CD4-positive, alpha-beta T cell treated with Interleukin-6 for 4 hours (primary cell): ENCODE measurements at places on chromosomes 7 and 10.

DNA sequence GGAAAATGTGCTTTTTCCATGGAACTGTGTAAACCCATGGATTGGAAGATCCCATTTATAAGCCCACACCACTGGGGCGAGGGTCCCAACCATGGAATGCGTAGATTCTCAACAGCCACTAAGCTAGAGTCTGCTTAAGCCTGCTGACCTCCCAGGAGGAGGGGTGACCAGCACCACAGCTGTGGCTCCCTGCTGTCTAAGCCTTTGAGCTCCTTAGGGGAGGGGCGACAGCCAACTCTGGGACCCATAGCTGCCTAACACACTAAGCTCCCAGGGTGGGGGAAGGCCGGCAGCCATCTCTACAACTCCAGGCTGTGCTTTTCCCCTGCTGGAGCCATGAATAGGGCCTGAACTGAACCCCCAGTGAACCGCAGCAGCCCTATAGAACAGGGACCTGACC lies 249.8 kb upstream of the HPS1 start:
- no peak for DNase-seq

GRCh38 chr10:120987359-120987758 lies 136.2 kb downstream of the WDR11 start:
- DNase-seq, result no peak

GRCh38 chr7:106865130-106866041 lies at the start of gene PIK3CG:
Gene PIK3CG, plus strand, starts transcription at chr7:106865282. Its CDS starts 2,280 bp downstream, at chr7:106867562.
- peak; percentile 38 for DNase-seq

- no peak for DNase-seq
Measured at GRCh38 chr10:112434988-112435619, 11.6 kb downstream of the ZDHHC6 start.

GRCh38 chr10:48729941-48730457 lies 45.3 kb downstream of the WDFY4 start:
- no peak for DNase-seq

- DNase-seq, result no peak
Measured at GRCh38 chr7:100886142-100886935, 3.2 kb downstream of the UFSP1 start.

GRCh38 chr7:116592445-116592844 lies 67.6 kb downstream of the CAV1 start:
- no peak for DNase-seq

GRCh38 chr7:90412458-90413184 lies 9.4 kb downstream of the CLDN12 start:
- DNase-seq, result peak; percentile 23

GRCh38 chr7:33965183-33965744 lies 59.9 kb downstream of the BMPER start:
- DNase-seq, result no peak

- DNase-seq, result no peak
Measured at GRCh38 chr10:81008726-81009125, 471.0 kb downstream of the SH2D4B start.

- DNase-seq, result no peak
Measured at GRCh38 chr10:30997536-30998235, 34.0 kb downstream of the ZNF438 start.

- DNase-seq, result no peak
Measured at GRCh38 chr10:44389556-44389955, 4.7 kb upstream of the CXCL12 start.

DNA sequence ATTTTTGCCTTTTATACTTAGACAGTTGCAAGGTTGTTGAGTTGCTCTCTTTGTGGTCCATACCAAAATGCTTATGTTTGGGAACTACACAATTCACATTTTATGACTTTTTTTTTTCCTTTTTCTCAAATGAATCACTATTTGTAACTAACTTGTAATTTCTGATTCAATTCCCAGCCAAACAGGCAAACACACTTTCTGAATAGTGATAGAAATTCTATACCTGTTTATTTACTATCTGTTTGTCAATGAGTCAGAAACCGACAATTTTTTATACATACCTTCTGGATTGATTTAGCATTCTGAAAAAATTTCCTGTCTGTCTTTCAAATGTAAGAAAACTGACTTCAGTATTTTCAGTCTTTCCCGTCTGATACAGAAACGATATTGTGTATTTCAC lies 69.1 kb downstream of the MBL2 start:
- no peak for DNase-seq

DNA sequence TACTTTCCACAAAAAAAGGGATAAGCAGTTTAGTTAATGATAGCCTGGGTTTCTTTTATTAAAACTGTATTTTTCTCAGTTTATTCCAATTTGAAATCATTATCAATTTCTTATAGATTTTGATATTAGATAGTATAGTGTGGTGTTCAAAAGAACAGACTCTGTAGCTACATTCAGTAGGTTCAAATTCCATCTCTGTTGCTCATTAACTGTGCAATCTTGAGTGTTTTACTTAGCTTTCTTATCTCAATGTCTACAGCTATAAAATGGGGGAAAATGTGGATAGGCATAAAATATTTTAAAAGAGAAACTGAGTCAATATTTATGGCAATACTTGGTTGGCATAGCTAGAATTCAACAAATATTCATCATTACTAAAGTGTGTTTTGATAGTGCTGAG lies 86.9 kb upstream of the SEMA3A start:
- no peak for DNase-seq

DNA sequence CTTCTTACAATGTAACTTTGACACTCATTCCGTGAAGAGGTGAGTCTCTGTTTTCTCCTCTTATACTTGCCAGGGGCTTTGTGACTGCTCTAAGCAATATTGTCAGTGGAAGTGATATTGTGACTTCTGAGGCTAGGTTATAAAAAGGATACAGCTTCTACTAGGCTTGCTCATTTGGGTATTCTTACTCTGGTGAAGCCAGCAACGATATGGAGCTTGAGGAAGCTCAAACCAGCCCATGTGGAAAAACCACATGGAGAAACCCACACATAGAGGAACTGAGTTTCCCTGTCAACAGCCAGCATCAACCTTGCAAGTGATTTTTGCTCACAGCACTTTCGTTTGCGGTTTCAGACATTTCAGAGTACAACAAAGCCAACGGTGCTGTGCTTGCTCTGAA lies 149.6 kb upstream of the SEMA3E start:
- no peak for DNase-seq

GRCh38 chr10:117367718-117368117 lies 7.5 kb downstream of the PDZD8 start:
- no peak for DNase-seq

DNA sequence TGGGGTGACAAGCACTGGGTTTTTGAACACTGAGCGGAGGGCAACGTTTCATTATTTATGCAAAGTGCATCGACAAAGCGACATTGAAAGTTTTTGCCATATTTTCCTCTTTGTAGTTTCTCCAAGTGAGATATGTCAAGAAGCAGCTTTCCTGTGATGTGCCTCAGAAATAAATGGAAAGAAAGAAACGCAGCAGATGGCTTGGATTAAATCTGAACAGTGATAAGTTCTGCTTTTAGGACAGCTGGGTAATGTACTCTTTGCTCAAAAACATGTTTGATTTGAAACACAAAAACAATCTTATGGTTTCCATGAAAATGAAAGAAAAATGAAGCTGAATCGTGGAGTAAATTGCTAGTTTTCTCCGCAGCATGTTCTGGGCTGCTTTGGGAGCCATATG lies 166.3 kb downstream of the PTPRN2 start:
- no peak for DNase-seq

GRCh38 chr10:78571891-78572290 lies 496.9 kb upstream of the ZMIZ1 start:
- DNase-seq, result no peak

- DNase-seq, result no peak
Measured at GRCh38 chr10:81192221-81192788, 654.6 kb downstream of the SH2D4B start.

GRCh38 chr7:141575654-141576448 lies 24.6 kb downstream of the AGK start:
- DNase-seq, result no peak

GRCh38 chr10:99233689-99234037 lies 2.0 kb downstream of the HPSE2 start:
- no peak for DNase-seq

GRCh38 chr7:98836811-98837629 lies 32.8 kb downstream of the TMEM130 start:
- peak; percentile 3 for DNase-seq

DNA sequence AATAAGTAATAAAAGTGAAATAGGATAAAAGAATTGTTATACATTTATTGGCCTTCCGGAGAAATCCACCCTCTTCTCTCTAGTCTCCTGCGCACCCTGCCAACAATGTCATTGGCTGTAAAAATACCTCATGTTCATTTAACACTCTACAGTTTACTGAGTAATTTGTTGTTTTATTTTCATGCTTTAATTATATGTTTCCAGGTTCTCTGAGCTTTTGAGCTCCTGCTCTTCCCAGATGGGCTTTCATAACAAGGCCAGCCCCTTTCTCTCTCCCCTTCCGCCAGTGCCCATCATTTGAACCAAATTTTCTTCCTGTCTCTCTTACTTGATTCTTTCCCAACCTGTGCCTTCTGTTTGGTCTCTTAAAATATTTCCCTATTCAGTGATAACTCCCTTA lies 144.6 kb upstream of the PRSS1 start:
- no peak for DNase-seq

- no peak for DNase-seq
Measured at GRCh38 chr10:4850397-4850796, 24.4 kb downstream of the AKR1E2 start.

- no peak for DNase-seq
Measured at GRCh38 chr10:42988517-42989395, 88.1 kb upstream of the RET start.

DNA sequence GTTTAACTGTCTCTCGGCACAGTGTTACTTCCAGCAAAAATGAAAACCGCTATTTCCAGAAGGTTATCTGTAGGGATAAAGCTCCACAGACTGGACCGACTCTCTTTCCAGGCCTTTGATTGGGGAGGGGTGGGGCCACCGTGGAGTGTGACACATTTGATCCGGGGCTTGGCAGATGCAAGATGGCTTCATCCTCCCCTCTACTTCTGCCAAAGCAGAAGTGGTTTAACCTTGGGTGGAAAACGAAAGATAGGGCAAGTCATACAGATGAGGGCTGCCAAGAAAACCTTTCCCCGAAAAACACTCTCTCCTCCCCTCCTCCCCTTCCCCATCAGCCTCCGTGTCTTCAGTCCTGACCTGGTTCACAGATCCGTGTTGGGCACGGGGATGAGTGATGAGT lies 139.7 kb upstream of the SH2B2 start:
- DNase-seq, result no peak

DNA sequence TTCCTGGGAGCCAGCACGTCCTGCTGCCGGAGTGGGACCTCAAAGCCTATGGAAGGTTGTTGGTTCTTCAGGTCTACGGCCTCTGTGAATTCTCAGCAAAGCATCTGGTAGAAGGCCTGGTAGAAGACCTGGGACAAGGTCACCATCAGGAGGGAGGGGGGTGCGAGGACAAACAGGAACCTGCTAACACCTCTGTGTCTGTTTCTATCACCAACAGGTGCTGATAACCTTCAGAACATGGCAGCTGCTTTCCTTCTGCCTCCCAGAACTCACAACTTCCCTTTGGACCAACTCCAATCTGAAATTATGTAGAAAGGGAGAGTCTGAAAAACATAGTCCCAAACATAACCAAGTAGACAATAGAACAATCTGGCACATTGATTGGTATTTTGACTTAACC lies 8.3 kb upstream of the MET start:
- no peak for DNase-seq

DNA sequence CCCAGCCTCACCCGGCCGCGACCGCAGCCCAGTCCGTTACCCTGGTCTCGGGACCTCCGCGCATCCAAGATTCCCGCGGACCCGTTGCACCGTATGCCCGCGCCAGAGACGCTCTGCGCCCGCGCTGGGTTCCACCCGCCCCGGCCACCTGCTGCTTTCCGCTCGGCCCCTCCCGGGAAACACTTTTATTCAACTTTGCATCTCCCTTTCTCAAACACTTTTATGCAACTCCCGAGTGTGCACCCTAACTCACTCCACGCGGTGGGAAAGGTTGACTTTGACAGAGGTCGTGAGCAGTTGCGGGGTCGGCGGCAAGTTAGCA lies at the start of gene ODAD2:
TSS of gene ODAD2 (minus strand) at position 126 of the 322 bp plus-strand sequence. CDS start 3,937 bp downstream, outside the sequence.
- no peak for DNase-seq

DNA sequence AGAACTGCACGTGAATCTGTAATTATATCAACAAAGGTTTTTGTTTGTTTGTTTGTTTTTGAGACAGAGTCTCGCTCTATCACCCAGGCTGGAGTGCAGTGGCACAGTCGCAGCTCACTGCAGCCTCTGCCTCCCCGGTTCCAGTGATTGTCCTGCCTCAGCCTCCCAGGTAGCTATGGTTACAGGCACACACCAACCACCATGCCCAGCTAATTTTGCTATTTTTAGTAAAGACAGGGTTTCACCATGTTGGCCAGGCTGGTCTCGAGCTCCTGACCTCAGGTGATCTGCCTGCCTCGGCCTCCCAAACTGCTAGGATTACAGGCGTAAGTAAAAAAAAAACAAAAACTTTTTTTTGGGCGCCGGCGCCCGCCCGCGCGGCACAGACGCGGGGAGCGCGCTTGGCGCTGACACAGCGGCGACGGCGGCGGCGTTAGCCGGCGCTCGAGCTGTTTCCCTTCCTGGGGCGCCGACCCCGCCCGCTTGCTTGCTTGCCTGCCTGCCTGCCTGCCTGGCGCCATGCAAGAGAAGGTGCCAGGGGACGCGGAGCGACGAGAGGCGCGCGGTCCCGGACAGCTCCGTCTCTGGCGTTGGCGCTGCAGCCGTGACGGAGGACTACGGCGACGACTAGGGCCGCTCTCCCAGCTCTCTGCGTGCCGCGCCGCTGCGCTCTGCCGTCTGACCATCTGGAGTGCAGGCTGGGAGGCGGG lies 171.4 kb upstream of the NUPR2 start:
- no peak for DNase-seq

DNA sequence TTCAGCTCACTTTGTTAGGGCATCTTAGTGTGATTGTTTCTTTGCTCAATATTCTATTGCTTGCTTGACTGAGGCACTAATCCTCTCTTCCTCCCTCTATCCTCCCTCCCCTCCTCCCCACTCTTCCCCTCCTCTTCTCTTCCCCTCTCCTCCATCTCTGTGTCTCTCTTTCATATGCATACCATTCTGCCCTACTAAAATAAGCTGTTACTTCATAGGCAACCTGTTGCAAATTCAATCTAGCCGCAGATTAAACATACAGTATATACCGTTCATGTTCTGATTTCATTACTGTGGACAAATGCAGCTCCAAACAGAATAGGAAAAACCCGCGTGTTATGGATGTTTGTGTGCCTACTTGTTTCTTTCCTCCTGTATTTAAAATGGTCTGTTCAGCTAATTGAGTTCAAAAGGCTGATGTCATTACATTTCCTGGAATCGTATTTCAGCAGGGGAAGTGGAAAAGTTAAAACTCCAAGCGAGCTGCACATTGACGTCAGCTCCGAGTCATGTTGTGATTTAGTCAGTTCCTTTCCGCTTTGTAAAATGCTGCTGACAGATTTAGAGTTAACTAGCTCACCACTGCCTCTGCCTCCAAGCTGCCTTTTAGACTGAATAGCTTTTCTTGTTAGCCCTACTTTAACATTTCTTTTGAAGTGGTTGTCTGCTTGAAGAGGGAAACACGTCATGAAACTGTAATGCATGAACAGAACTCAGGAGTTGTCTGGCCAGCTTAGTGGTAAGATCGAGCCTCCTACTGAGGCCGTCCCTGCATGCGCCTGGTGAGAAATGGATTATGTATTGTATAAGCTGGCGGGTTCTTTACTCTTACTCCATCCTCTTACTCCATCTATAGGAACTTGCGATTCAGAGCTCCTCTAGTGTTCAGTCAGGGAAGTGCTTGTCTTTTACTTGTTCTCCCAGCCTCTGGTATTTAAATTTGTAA lies 69.0 kb downstream of the CREM start:
- DNase-seq, result peak; percentile 80

- DNase-seq, result no peak
Measured at GRCh38 chr7:24668927-24669635, 88.2 kb downstream of the GSDME start.
